ENCODE measurements at places on chromosomes 7 and 10.

DNA sequence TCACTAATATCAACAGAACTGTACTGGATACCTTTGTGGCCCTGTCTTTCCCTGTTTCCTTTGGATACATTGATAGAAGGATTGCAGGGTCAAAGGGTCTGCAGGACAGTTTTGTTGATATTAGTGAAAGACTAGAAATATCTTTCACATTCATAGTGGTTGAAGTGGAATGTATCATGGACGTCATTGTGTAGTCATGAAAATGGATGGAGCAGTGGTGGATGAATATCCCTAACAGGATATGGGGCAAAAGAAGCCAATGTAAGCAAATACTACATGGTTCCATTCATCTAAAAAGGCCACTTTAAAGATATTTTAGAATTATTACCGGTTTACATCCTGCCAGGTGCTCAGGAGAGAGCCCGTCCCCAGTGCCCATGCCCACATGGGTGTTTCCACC, 23.8 kb downstream of the PALD1 start:
- DNase-seq: no peak

DNA sequence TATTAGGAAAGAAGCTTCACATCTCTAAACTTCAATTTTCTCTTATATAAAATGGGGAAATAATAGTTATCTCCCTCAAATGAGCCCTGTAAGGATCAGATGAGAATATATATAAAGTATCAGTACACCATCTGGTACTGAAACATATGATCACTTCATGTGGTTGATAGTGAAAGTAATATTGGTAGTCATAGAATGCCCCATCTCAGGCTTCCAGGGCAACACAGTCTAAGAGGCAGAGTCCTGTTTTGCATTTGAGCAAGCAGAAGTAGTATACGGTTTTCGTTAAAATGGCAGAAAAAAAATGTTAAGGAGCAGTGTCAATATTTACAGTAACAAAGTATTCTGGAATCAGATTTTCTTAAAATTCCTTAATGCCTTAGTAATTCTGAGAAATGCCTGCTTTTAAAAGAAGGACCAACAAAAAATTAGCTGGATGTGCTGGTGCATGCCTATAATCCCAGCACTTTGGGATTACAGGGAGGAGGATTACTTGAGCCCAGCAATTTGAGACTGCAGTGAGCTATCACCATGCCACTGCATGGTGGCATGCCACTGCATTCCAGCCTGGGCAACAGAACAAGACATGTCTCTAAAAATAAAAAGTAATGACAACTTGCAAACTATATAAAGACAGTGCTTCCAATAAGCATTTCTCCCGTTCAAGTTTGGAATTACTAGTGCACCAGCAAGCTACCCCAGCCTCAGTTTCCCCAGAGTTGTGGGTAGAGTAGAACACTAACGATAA, 19.8 kb downstream of the KBTBD2 start:
- DNase-seq: no peak

- DNase-seq: no peak
Measured at GRCh38 chr7:16795624-16796023, 9.2 kb downstream of the AGR2 start.

GRCh38 chr7:39589323-39590111, 23.3 kb downstream of the YAE1 start:
- peak; percentile 35 for DNase-seq

GRCh38 chr10:51892313-51892712, 192.9 kb upstream of the CSTF2T start:
- DNase-seq: no peak

Data from stimulated activated CD4-positive, alpha-beta T cell treated with anti-CD3 and anti-CD28 coated beads, TNF-alpha, amount 100 ng/mL, for 24 hours (primary cell).